Anterior cingulate cortex (tissue), 58 donors: ENCODE measurements at places on chromosomes 7 and 10.
A peak's percentile ranks its signal among the peaks of the same experiment; 100 is the strongest.

DNA sequence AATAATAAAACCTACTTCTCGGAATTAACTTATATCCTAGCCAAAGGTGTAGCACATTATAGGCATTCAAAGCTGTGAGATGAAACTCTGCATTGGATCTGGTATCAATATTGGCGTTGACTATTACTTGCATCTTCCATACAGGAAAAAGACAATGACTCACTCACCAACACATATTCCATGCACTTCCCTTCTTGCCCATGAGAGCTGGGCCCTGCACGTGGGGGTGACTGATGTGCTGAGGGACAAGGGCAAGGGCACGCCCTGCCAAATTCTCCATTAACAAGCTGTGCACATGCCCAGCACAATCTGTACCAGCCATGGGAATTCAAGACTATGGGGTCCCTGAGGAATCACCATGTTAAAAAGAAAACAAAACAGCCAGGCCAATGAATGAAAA, 188.1 kb upstream of the PDE1C start:
- no peak for DNase-seq

DNA sequence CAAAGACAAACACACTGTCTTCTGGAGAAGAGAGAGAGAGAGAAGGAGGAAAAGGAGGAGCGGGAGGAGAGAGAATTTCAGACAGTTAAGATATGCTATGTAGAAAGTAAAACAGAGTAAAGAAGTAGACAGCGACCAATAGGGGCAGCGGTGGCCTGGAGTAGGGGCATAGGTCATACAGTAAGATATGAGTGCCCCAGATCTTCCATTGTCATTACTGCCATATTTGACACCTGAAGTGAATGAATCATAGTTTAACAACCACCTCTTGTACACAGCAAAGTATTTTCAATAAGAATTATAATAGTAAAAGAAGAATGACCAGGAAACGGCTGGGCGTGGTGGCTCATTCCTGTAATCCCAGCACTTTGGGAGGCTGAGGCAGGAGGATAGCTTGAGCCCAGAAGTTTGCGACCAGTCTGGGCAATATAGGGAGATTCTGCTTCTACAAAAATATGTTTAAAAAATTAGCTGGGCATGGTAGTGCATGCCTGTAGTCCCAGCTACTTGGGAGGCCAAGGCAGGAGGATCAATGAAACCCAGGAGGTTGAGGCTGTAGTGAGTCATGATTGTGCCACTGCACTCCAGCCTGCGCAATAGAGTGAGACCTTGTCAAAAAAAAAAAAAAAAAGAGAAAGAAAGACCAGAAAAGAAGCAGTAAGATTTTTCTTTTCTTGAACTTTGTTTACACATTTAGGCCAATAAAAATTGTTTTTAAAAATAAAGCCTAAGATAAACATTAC, 77.0 kb upstream of the GPR158 start:
- DNase-seq = no peak

- no peak for DNase-seq
Measured at GRCh38 chr10:117462424-117462792, 80.1 kb upstream of the EMX2 start.

- DNase-seq = no peak
Measured at GRCh38 chr10:102538811-102539210, 35.0 kb downstream of the SUFU start.

GRCh38 chr7:105820363-105821066, 55.9 kb downstream of the ATXN7L1 start:
- DNase-seq = no peak

- DNase-seq = no peak
Measured at GRCh38 chr10:44383749-44384600, 922 bp downstream of the CXCL12 start.

DNA sequence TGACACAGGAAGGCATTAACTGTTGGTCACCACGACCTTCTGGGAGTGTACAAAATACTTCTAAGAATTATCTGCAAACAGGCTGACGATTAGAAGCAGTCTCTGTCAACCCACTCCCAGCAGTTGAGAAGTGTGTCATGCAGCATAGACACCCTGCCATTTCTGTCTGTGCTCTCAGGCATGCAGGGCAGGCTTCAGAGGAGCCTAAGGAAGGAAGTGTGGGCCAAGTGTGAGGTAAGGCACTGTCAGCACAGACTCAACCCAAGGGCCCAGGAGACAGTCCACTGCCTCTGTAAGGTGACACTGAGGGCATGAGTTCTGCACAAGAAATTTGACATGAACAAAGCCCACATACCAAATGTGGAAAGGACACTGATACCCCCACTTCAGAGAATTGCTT, 109.0 kb upstream of the VIPR2 start:
- DNase-seq = no peak

DNA sequence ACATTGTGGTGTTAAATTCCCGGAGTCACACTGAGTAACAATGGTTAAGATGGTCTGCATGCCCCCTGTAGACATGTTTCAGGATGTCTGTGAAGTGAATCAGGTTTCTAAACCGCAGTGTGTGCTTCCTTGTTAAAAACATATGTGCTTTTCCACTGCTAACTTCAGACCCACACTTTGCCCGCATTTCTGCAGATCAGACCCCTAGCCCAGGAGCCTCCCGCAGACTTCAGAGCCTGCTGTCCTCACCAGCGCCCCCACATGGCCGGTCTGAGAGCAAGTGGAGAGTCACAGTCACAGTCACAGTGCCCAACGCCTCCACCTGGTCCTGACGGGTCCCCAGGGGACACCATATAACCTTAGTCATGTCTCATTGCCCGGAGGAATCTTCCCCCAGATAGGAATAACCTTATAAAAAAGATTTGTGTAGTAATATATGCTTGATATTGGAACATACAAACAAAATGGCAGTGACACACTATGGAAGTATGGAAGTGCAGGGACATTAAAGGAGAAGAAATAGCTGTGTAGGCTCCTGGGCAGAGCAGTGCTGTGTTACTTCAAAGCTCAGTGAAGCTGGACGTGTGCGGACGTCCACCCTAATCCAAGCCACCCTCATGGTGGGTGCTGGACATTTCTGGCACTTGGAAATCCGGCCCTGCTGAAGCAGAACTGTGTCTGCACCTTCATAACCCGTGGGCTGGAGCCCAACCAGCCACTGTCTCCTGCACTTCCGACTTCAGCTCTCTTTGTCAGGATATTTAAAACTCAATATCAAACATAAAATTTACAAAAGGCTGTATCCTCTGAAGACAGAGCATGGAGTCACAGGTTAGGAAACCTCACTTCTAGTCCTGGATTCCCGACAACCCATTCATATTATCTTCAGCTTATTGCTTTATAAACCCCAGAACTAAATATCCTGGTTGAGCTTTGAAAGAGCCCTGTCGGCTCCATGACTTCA, 29.0 kb downstream of the GSTO2 start:
- DNase-seq = no peak

DNA sequence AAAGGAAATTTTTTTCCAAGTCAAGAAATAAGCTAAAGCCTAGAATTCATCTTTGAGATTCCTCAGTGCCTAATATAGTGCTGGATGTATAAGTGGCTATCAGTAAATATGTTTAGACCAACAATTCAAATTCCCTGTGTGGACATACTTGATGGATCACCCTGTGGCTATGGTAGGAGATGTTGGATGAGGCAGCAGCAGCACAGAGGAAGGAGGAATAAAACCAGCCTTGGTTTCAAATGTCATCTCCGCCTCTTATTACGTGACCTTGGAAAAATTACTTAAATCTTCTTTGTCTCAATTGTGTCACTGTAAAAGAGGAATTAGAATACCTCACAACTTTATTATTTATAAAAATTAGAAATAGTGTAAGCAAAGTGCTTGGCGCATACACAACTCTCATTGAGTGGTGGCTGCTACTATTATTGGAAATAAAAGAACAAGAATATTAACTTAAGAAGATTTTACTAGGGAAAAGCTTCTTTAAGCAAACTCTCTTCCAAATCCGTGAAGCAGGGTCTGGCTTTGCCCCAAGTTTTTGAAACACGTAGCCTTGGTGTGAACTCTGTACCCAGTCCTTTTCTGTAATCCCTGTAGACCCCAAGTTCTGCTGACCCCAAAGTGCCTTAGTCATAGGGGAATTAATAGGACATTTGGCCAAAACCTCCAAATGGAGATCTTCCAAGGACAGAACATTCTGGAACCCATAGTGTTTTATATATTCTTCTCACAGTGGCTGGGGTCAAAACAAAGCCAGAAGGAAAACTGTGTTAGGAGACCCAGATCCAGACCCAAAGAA, 283.8 kb downstream of the PTEN start:
- DNase-seq = no peak

DNA sequence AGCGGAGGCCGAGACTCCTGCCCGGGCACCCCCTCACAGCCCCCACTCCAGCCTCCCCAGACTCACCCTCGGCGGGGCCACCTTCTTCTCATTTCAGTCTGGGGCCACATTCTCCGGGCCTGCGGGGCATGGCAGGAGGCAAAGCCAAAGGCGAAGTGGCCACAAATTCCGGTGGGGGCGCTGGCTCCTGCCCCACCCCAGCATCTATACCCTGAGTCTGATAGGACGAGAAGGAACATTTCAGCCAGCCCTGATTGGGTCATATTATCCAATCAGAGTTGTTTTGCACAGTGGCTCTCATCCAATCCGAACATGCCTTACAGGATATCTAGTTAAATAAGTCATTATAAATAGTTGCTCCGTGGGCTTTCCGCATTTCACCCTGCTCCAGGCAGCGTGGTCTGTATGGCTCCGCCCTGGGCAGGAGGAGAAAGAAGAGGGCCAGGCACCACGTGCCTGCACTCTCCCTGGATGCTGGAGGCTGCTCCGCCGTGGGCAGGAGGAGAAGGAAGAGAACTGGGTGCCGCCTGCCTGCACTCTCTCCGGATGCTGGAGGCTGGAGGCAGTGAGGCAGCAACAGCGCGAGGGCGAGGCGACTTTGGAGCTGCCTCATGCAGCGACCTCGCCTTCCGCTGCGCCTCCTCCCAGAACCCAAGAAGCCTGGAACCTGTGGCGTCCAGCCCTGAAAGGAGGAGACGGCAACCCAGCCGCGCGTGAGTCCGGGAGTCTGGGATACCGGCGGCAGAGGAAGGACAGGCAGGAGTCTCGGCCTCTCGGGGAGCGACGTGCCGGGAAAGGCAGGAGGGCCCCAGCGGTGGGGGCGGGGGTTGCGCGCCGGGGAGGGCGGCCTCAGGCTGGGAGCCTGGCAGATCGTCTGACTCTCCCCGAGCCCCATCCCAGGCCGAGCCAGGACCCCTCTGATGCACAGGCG, 162.9 kb downstream of the ZNF33B start:
- DNase-seq = no peak

DNA sequence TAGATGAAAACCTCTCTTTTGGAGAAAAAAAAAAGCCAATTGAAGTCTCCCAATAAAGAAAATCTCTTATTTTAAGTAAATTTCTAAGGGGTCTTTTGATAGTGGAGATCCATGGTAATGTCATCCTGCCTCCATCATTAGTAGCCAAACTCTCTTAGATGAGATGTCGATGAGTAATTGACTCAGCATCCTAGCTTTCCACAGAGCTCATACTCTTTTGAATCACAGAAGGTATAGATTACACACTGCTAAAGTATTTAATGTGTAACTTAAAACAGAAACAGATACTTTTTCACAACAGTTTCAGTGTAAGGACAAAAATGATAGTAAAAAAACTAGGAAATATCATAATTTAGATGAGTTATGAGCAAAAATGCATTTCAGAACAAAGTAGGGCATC, 19.4 kb downstream of the MAGI2 start:
- no peak for DNase-seq

DNA sequence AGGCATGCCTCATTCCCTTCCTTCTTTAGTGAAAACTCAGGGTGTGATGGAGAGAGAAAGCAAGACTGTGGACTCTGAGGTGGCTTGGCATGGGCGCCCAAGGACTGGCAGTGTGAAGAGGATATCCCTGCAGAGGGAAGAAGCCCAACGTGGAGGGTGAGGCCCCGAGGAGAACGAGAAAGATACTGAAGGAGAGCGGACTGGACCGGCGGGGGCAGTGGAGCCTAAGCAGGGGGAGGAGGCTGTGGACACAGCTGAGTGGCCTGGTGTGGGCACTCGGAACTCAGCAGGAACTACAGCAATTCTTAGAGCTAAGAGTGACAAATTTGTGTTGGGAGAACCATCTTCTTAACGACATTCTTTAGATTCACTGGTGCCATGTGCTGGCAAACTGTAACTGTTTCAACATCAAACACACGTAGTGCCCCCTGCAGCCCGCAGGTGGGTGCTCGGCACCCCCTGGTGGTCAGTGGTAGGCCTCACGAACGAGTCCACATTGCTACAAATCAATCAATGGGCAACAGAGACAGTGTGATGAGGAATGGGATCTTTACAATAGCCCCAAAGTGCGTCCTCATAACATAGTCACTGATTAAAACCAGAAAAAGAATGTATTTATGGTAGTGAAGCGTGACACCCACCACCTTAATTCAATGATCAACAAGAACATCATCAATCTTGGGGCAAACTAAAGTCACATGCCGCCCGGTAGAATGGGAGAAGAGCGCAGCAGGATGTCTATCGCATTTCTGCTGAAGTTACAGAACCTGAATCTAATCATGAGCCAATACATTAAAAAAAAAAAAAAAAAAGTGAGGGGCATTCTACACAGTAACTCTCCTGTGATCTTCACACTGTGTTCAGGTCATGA, 2.0 kb upstream of the SFTPA1 start:
- no peak for DNase-seq

GRCh38 chr7:33981671-33982424, 76.5 kb downstream of the BMPER start:
- no peak for DNase-seq

- DNase-seq = no peak
Measured at GRCh38 chr10:9781666-9782065, 1236.0 kb upstream of the CELF2 start.

GRCh38 chr10:18238870-18239485, 98.8 kb downstream of the CACNB2 start:
- DNase-seq = no peak

GRCh38 chr10:59830601-59831259, 75.6 kb downstream of the CCDC6 start:
- DNase-seq = peak; percentile 15

DNA sequence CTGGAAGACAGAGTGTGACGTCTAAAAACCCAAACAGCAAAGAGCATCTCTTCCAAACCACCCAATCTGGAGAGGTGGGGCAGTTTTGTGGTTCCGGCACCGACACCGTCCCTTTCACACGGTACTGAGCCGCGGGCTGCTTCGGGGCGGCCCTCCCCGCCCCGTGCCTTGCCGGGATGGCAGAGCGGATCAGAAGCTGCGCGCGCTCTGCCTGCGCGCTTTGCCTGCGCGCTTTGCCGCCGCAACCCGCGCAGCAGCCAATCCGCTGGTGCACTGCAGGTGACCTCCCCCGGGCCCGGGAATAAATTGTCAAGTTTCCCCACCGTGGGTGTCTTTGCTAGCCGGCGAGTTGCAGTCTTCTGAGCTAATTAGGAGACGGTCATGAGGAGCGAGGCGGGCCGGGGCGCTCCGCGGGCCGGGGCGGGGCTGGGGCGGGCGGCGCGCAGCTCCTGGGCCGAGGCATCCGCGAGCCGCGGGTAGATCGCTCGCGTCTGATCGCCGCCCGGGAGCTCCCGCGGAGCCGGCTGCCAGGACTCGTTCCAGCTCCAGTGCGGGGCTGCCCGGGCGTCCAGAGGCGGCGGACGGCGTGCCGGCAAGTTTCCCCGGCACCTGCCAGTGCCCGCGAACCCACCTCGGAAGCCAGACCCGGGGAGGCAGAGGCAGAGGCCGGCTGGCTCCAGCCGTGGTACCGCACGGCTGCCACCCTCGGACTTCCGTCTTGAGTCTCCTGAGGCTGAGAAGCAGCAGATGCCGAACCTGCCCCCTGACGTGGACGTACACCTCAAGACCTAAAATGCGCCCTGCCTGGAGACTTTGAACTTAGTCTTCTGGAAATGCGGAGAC, 536.0 kb upstream of the GALNT17 start:
- no peak for DNase-seq

GRCh38 chr7:12583922-12584321, 13.4 kb downstream of the SCIN start:
- no peak for DNase-seq

GRCh38 chr7:2710286-2710655, 22.3 kb downstream of the AMZ1 start:
- no peak for DNase-seq
